ENCODE measurements at places on chromosomes 1 and 21.

GRCh38 chr1:111190931-111191451 is 9.5 kb downstream of the DENND2D start:
- DNase-seq: no peak

GRCh38 chr1:176858433-176858916 is 306.0 kb downstream of the ASTN1 start:
- no peak for DNase-seq

DNA sequence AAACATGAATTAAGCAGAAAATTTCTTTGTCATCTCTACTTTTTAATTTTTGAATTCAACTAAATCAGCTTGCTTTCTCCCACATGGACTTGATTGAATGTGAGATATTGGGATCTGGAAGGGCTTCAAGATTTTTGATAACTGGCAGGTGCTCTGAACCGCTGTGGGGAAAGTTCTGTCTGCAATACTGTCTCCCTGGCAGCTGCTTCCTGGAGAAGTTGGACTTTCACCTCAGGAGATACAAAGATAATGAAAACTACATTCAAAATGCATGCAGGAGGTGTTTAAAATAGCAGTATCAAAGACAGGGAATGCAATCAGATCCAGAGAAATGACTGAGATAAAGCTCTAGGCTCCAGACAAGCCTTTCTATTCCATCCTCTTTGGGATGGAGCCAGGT is 338.3 kb downstream of the NEGR1 start:
- DNase-seq: no peak

GRCh38 chr1:66374561-66375111 is 159.3 kb upstream of the SGIP1 start:
- no peak for DNase-seq

DNA sequence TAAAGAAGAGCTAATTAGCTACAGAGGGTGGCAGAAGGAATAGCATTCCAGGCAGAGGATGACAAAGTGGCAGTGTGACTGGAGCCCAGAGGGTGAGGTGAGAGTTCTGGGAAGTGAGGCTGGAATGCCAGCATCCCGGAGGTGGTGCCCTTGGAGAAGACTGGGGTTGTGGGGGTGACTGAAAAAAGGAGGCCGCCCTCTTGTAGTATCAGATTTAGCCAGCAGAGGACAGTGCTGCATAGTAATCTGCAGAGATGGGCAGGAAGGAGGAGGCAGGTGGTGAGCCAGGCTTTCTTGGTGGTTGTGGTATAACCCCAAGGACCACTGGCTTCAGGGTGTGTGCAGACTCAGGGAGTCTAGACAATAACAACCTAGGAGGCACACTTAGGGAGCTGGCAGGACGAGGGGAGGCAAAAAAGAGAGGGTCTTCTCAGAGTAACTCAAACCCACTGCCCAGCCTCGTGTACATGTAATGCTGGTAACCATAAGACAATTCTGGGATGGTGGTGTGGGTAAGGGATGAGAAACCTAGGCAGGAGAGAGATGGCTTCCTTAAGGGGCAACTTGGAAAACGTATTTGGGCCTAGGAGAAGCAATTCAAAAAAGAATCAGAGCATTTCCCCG is 30.5 kb downstream of the MROH7 start:
- no peak for DNase-seq

GRCh38 chr1:216778737-216779136 is 55.5 kb upstream of the ESRRG start:
- no peak for DNase-seq

- DNase-seq: no peak
Observed at GRCh38 chr1:232650418-232650817, 20.5 kb upstream of the SIPA1L2 start.

DNA sequence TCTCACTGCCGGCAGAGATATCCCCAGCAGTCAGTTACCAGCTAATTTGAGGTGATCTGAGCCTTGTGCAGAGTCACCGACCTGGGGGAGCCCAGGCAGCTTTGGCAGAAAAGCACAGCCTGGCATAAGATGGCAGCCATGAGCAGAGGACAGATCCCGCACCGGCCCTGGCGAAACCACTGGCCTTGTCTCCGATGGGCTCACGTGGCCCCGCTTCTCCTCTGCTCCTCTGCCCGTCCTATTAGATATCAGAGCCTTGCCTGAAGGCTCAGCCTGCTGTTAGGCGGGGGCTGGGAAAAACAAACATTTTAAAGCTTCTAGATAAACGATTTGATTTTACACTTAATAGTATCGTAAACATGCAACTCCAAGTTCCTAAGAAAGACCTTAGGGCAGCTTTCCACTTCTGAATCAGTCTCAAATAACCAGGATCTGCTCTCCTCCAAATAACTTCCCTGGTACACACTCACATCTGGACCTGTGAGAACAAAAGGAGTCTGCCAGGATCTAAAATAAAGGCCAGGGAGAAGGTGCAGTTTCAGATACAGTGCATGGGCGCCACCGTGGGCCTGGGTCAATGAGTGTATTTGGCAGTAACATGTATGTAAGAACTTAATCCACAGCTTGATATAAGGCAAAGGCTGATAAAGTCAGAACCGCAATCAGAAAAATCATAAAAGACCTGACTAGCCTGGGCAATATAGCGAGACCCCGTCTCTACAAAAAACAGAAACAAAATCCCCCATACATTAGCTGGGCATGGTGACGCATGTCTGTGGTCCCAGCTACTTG is 10.0 kb downstream of the EDARADD start:
- no peak for DNase-seq

GRCh38 chr1:39540504-39541031 is 36.0 kb downstream of the PABPC4 start:
- no peak for DNase-seq

- DNase-seq: no peak
Observed at GRCh38 chr1:41530411-41530810, 45.9 kb upstream of the EDN2 start.

DNA sequence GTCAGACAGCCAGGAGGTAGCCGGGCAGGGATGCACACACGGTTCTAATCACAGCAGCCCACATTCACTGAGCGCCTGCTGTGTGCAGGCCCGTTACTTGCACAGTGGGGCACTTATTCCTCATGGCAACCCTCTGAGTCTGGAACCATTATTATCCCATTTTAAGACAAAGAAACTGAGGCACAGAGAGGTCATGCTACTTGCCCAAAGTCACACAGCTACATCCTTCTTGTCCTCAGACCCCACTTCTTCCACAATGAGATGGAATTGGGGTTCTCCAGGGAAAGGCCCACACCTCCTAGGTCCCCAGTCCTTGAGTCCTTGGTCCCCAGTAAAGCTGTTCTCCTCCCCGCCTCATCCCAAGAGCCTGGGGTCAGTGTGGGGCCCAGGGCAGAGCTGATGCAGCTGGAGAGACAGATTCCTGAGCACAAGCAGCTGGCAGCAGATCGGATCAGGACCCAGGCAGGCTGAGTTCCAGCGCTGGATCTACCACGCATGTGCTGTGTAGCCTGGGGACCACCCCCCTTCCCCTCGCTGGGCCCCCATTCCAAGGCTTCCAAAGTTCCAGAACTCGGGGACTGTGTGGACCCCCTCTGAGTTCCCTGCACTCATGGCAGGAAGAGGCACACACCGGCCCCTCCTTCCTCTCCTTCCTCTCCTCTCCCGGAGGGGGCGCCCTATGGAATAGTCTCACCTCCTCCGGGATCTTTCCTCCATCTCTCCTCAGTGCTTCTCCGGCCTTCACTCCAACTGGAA is 393.4 kb downstream of the MATN1 start:
- no peak for DNase-seq

- no peak for DNase-seq
Observed at GRCh38 chr1:62362926-62363325, 43.7 kb upstream of the KANK4 start.

- no peak for DNase-seq
Observed at GRCh38 chr1:27471477-27471876, 18.5 kb downstream of the WASF2 start.

DNA sequence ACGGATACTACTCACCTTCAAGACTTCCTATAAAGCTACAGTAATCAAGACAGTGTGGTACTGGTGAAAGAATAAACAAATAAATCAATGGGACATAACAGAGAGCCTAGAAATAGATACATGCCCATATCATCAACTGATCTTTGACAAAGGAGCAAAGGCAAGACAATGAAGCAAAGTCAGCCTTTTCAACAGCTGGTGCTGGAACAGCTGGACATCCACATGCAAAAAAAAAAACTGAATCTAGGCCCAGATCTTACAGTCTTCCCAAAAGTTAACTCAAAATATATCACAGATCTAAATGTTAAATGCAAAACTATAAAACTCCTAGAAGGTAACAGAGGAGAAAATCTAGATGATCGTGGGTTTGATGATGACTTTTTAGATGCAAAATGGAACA is 170.3 kb downstream of the MIS18A start:
- no peak for DNase-seq

- DNase-seq: no peak
Observed at GRCh38 chr1:243396876-243397275, 141.0 kb downstream of the SDCCAG8 start.

GRCh38 chr1:185690527-185690926 is 43.7 kb upstream of the HMCN1 start:
- DNase-seq: no peak

DNA sequence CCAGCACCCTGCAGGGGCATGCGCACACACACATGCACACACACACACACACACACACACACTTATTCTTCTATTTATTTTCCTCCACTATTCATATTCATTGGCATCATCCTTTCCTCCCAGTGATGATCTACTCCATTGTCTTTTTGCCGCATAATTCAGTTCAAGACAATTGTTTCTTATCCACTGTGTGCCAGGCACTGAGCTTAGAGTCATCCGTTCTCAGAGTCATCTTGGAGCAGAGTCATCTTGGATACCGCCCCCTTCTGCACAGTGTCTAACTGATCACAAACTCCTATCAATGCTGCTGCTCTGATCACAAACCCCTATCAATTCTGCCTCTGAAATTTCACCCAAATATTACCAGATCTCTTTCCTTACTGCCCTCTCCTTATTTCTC is 102.8 kb upstream of the PROX1 start:
- DNase-seq: no peak

GRCh38 chr1:185397183-185397582 is 80.1 kb upstream of the IVNS1ABP start:
- no peak for DNase-seq

DNA sequence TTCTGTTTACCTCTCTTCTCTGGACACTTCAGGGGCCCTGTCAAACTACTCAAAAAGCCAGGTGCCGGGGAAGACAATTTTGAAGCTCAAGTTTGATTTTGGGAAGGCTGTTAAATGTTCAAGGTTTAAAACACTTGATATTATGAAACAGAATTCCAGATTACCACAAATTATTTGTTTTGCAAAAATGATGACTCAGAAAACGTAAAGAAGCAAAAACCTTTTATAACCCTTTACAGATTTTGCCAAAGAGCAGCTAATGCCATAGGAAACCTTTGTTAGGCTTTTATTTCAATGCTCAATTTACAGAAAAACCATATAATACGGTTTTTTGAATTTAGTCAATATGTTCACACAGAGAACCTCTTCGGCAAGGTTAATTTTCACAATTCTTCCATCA is 593.4 kb upstream of the ZP4 start:
- DNase-seq: no peak

Data from left renal cortex interstitium (tissue), 4 donors.